ENCODE measurements at places on chromosomes 3 and 15. TPM values are rescaled to one million over a fixed set of nuclear protein-coding genes. Genes with fewer than 3 reads are reported as not detected.

PIERCE2 gene
- 4.8 TPM for total RNA-seq

GOLGA6L1 gene
- total RNA-seq = not detected

TM4SF4 gene
- 26.5 TPM for total RNA-seq

SKOR1 gene
- total RNA-seq = 0.02 TPM

DHX30 gene
- 46.6 TPM for total RNA-seq

ELP6 gene
- 27.5 TPM for total RNA-seq

TMIE gene
- 0.13 TPM for total RNA-seq

GCNT3 gene
- total RNA-seq = 195 TPM

GHSR gene
- not detected for total RNA-seq

NR1I2 gene
- not detected for total RNA-seq

ALDH1A2 gene
- 0.33 TPM for total RNA-seq

ZNF717 gene
- 2.0 TPM for total RNA-seq

NAALADL2 gene
- total RNA-seq = not detected

GOLGA8G gene
- not detected for total RNA-seq
